ENCODE measurements at places on chromosomes 1 and 21.

GRCh38 chr1:164777518-164777917 lies 218.5 kb downstream of the PBX1 start:
- DNase-seq = no peak

DNA sequence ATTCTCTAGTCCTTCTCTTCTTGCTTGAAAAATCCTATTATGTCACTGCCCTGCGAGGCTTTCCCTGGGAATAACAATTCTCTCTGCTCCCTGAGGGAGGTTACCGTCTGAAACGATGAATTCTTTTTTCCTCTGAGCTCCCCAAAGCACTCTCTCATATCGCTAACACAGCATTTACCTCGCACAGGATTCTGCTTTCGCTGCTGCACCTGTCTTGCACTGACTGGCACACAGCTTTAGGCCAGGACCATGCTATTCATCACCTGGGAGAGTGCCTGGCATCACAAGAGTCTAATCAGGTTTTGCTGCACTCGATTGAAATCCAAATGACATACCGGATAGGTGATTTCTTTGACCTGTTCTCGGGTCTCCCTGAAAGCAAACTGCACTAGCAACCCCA lies 52.8 kb upstream of the GNG4 start:
- no peak for DNase-seq

GRCh38 chr1:58809325-58810010 lies 25.6 kb upstream of the JUN start:
- DNase-seq = no peak

GRCh38 chr1:31866450-31867032 lies 50.7 kb upstream of the SPOCD1 start:
- DNase-seq = no peak

DNA sequence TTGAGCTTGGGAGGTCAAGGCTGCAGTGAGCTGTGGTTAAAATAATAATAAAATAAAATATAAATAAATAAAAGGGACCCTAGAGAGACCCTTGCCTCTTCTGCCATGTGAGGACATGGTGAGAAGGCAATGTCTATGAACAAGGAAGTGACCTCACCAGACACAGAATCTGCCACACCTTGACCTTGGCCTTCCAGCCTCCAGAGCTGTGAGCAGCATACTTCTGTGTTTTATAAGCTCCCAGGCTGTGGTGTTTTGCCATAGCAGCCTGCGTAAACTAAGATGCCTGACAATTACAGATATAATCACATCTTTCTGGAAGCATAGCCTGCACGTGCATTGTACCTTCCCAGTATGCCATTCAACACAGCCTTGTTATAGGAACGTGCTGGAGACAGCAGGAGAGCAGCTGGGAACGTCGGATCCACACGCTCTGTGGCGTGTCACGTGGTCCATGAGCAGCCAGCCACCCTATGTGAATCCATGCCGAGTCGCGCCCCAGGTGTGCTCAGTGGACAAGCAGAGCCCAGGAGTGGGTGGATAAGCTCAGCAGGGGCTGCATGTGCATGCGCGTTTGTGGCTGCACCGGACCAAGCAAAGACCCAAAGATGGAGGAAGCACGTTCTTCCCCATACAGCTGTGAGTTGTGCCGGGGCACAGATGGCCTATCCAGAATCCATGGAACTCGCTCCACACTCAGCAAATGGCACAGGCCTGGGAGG lies 17.8 kb downstream of the WNT9A start:
- DNase-seq = no peak

- DNase-seq = no peak
Observed at GRCh38 chr1:2534687-2535441, 4.8 kb upstream of the HES5 start.

GRCh38 chr1:228410015-228410414 lies 3.4 kb upstream of the TRIM11 start:
- no peak for DNase-seq

- no peak for DNase-seq
Observed at GRCh38 chr21:46093668-46094400, 4.1 kb upstream of the COL6A2 start.

GRCh38 chr1:22176258-22176657 lies 33.4 kb upstream of the WNT4 start:
- no peak for DNase-seq

GRCh38 chr1:97630948-97631347 lies 289.9 kb downstream of the DPYD start:
- DNase-seq = no peak

DNA sequence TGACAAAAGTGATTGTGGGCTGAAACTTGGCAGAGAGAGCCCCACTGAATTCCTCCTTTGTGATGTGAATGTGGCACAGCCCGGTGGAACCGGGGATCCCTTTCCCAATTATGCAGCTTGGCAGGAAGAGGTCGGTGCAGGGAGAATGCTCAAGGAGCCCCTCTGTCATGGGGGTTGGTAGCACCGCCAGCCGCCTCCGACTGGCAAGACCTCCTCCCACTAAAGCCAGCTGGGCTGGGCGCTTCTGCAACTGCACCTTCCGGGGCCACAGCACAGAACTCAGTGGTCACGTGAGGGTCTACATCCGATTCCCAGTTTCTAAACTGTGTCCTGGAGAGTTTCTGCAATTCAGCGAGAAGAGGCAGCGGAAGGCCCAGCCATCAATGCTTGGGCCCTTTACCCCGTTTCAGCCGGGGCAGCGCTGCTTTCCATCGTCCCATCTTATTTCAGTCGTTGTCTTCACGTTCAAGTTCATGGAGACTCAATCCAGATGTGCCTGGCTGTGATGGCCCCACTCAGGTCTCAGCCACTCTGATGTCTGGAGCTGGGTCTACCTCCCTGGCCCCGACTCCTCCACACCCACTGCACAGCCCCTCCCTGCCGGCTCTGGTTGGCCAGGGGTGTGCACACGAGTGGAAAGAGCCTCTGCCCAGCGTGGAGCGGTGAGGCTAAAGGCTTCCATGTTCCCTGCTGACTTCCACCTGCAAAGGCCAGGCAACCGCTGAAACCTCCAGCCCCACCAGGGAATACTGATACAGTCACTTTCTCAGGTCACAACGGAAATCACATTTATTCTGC lies 39.8 kb upstream of the FHAD1 start:
- no peak for DNase-seq

DNA sequence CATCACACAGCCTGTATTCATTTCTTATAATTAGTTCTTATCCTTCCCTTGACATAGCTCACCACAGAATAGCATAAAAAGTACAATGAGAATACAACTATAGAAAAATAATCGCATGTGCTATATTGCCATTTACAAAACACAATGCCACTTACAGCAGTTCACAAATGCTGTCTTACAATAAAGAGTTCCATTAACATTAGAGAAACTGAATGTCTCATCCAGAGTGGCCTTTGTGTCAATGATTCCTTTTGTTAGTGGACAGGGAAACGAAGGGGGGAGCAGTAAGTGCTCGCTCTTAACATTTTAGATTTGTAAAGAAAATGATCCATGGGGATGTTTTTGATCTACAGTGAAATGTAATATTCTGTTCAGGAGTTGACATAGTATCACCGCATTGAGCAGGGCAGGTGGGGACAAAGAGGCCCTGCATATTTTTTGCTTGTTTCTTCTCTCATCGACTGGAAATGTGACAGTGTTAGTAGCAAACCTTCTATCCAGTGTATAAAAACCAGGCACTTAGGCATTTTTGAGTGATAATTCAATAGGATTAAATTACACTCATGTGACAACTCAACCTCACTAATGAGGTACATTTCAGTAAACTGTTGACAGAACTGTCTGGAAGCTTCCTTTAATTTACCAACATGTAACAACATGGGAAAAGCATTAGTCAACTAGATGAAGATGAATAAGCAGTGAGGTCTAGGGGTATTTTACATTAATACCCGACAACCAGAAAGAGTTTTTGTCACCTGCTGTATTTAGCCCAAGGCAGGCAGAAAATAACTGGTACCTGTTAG lies 35.6 kb upstream of the RRP15 start:
- no peak for DNase-seq

DNA sequence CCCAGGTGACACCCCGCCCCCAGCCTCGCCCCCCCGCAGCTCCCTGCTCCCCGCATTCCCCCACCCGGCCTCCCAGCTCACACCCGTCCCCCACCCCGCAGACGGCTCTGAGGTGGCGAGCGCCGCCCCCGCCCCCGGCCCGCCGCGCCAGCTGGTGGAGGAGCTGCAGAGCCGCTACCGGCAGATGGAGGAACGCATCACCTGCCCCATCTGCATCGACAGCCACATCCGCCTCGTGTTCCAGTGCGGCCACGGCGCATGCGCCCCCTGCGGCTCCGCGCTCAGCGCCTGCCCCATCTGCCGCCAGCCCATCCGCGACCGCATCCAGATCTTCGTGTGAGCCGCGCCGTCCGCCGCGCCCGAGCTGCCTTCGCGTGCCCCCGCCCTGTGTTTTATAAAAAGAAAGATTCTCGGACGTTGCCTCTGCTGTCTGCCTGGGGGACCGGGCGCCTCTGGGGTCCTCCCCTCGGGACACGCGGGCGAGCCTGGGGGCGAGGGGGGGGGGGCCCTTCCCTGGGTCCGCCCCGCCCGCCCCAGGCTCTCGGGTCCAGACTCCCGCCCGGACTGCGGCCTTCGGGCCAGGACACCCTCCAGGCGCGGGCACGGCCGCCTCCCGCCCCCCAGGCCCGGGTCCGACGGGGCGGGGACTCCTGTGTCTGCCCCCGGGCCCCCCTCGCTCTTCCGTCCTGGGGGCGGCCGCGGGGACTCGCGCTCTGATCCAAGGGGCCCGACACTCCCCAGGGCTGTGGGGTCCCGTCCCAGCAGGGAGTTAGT lies 1.6 kb upstream of the MMP23B start:
- peak; percentile 94 for DNase-seq

- DNase-seq = no peak
Observed at GRCh38 chr1:180160357-180160756, 5.7 kb downstream of the QSOX1 start.

GRCh38 chr1:78919150-78919549 lies 87.4 kb downstream of the ADGRL4 start:
- DNase-seq = no peak

DNA sequence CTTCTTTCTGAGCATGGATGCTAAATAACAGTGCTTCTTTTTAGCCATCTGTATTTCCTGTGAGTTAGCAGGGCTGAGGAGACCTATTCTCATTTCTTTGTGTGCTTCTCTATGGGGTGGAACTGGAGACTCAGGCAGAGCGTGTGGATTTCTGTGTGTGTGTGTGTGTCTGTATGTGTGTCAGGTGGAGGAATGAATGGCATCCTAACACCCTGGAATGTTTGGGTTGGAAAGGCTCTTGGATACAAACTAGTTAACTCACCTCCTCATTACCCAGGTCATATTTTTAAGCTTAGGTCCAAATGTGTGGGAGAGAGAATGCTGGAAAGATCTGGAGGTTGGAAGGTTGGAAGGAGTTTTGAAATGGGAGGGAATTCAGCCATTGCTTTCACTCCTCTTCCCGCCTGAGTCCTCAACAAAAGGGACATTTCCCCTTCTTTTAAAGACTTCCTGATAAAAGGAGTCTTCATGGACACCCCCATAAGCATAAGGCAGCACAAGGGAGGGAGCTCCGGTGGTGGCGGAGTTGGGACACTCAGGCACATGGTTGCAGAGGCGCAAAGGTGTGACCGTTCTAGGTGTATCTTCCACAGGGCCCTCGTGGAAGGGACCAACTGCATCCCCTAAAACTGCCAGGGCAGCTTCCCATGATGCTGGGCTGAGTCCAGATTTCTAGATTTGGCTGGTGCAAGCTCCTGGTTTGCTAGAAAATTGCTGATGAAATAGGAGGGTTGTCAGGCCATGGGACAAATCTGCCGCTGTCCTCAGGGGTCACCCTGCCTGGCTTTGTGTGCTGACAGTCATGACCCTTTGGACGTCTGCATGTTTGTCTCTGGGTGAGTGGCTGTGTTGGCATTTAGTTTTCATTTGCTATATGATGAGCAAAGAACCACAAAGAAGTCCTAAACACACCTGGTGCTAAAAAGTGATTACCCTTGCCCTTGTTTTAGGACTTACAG lies 37.6 kb downstream of the MTARC1 start:
- DNase-seq = no peak

GRCh38 chr1:114585231-114585630 lies 3.8 kb upstream of the BCAS2 start:
- no peak for DNase-seq

DNA sequence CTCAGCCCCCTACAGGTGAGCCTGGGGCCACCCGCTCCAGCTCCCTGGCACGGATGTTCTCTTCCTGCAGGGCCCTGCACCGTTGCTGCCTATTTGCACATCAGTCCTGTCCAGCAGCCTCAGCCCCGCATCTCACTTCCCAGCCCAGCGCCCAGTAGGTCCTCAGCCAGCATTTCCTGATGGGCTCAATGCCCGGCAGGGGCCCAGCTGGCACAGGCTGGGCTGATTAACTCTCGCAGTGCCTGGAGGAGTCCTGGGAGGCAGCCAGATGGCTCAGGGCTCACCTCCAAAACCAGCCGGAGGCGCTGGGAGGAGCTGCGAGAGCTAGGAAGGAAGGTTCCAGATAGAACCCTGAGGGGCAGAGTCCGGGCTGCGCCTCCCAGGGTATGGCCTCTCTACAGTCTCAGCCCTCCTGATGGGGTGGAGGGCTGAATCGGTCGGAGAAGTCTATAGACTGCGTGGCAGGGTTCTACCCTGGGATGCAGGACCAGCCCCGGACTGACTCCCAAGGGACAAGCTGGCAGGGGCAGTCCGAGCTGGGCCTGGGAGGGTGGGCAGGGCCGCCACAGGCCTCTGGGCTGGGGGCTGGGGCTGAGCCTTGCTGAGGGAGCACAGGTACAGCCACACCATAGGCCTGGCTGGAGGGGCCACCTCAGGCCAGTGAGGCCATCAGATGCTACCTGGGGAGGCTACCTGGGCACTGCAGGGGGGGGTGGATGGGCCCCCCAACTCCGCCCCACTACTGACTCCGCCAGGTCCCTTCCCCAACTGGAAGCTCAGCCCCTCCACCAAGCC lies 19.2 kb upstream of the CLSTN1 start:
- DNase-seq = no peak

- no peak for DNase-seq
Observed at GRCh38 chr1:201479201-201479730, 10.3 kb upstream of the PHLDA3 start.

GRCh38 chr1:179082333-179082998 lies 596 bp downstream of the TOR3A start:
- DNase-seq = no peak

- DNase-seq = no peak
Observed at GRCh38 chr1:94544706-94545490, 3.3 kb upstream of the F3 start.

DNA sequence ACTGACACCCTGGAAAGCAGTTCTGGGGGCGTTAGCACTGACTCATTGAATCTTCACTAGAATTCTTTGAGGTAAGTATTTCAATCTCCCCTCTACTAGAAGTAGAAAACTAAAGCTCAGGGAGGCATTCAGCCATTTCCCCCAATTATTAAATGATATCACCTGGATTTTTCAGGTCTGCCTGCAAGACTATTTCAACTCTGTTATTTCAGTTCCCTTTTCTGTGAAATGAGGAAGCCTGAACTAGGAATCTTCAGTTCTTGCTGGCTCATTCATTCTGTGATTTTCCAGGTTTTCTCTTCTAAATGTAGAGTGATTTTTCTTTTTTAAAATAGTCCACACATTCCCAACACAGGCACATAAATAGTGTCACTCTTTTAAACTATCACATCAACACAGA lies 337.0 kb upstream of the NR5A2 start:
- no peak for DNase-seq
